ENCODE measurements at places on chromosomes 11 and 22. TPM values are rescaled to one million over a fixed set of nuclear protein-coding genes. Genes with fewer than 3 reads are reported as not detected.

- DNase-seq, result no peak
These were observed 54.1 kb downstream of the MAML2 start for GRCh38 chr11:96288915-96289314.

GRCh38 chr11:131580476-131580875, 210.1 kb downstream of the NTM start:
- DNase-seq, result no peak

DNA sequence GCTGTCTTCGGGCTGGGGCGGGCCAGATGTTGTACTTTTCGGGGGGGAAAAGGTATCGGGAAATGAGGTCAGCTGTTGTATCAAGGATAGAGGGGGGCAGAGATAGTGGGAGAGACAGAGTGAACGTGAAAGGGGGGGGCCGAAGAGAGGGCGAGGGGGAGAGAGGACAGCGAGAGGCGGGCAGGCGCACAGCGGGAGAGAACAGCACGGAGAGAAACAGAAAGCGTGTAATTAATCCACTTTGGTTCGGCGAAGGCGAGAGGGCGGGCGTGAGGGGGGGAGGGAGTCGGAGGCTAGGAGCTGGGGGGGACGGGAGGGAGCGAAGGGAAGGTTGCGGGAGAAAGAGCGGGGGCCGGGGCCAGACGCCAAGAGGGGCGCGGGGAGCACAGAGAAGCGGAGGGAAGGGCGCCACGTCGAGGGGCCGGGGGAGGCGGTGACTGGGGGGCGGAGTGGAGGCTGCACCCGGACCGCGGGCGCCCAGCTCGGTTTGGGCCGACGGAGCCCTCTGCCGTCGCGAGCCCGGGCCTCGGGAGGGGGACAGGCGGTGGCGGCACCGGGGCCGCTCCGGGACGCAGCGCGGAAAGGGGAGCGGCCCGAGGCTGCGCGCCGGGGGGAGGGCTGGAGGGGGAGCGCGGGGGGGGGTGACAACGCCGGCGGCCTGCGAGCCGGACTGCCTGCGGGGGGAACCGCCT, 612 bp downstream of the IGF2 start:
- no peak for DNase-seq

Gene SLC22A8
- total RNA-seq, result not detected

Gene C11orf52
- total RNA-seq, result 11.1 TPM

All from transverse colon (tissue), 4 donors.